Fibroblast of the conjunctiva (primary cell): ENCODE measurements at places on chromosomes 6 and 20.

DNA sequence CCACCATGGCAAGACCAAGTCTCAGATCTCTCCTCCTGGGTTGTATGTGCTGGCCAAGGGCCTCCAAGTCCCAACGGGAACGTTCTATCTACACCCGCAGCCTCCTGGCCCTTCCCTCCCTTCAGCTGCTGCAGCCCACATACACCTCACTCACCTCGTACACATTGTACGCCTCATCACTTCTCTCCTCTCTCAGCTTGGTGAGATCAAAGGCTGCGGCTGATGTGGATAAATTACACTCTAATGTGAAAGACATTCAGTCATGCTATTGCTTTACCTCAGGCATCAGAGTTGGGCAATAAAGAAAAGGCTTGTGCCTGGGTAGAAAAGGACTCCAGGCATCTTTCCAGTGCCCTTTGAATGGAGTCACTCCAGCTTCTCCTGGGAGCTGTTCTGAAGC, 135.3 kb upstream of the FOXQ1 start:
- DNase-seq, result no peak

DNA sequence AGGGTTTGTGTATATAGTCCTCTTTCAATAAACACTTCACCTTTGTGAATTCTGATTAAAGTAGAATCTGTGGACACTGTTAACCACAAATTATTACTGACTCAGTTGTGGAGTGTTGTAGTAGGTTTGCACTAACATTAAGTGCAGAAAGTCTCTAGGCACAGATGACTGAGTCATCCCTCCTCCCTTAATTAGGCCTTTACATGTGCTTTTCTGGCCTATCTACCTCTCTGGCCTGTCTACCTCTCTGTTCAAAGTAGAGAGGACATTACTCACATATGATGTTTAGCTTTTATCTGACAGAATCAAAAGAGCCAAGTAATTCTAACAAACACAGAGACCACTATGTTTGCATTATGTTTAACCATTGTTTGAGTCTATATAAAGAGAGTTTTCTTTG, 783.0 kb downstream of the TENT5A start:
- DNase-seq, result no peak

DNA sequence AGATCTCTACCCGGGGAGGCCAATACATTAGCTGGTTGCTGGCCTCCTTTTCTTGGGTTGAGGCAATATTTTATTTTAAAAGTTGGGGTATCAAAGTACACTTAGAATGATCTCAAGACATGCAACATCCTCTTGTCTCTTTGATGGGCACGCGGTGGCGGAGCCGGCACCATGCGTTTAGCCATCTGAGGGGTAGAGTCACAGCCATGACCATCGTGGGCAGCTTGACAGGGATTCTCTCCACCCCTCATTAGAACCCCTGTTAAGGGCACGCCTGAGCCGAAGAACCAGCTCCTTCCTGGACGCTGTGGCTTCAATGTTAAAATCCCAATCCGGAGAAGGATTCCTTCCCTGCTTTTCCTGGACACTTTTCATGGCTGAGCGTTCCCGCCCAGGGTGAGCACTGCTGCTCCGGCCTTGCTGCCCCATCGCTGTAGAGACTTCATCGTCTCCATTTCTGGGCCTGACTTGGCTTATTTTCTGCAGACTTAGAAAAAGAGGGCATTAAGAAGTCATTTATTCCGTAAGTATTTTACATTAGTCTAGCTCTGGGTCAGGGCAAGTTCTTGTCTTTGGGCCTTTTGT, 142.7 kb upstream of the CDH4 start:
- no peak for DNase-seq

DNA sequence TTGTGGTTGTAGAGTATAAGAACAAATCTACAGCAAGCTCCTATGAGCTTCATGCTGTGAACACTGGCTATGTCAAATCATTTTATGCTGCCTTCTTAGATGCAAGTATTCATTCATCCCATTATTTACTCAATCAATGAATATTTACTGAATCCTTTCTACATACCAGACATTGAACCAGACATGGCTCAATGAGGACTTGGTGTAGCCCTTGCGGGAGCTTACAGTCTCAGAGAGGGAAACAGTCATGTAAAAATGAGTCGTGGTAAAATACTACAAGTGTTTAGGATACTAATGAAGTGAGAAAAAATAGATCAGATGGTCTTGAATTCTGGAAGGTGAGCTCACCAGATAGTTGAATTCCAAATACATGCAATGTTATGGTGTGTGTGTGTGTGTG, 44.8 kb upstream of the ENPP1 start:
- DNase-seq, result no peak

DNA sequence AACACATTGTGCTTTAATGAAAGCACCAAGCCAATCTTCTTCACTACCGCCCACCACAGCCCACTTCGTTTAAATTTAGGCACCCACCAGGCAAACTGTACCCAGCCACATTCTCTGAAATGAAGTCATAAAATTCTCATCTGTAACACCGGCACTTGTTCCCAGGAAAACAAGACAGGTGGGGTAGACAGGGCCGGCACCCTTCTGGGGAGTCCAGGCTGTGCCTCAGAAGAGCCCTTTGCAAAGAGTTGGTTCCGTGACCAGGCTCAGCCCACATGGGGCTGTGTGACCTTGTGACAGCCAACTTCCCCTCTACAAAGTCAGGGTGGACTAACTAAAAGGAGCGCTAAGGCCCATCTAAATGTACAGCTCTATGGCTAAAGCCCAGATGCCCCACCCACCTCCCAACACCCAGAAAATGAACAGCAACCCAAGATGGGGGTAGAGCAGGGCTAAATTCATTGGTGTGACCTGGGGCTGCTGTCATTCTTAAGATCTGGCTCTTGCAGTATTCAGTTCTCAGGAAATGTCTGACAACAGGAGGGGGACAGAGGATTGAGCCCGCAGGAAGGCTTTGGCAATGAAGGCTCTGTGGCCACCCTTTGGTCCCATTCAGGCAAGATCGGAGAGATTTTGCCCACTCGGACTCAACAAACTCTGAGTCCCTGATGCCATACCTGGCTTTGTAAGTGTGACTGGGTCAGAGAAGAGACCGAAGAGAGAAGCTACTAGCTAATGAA, 56.7 kb downstream of the TRERF1 start:
- no peak for DNase-seq

DNA sequence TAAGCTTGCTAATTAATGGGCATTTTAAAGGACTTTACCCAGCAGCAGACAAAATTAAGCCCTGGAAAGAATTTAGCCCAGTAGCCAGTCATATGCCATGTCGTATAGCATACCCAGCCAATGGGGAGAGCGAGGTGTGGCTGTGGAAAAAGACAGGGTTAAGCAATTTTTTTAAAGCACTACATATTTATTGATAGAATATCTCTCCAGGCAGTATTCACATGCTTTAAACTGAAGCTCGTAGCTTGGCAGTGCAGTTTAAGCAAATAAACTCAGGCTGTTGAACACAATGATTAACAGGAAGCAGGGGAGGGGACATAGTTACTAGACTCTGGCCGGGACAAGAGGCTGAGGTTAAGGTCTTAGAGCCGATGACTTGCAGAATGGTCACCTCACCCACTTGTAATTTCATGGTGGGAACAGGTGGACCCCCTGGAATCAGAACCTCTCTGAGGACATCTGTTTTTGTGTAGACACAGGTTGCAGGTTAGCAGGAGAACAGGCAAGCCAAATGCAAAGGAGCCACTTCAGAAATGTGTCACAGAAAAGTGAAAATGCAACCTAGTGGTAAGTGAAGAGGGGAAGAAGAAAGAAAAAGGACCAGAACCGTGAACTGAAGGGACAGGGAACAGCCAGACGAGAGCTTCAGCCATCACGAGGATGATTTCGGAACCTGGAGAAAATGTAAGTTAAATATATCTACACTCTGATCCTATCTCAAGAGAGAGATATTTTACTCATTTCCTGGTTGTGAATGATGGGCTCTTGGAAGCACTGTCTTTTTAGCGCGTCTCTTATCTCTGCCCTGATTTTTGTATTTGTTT, 7.2 kb downstream of the GCNT2 start:
- no peak for DNase-seq

DNA sequence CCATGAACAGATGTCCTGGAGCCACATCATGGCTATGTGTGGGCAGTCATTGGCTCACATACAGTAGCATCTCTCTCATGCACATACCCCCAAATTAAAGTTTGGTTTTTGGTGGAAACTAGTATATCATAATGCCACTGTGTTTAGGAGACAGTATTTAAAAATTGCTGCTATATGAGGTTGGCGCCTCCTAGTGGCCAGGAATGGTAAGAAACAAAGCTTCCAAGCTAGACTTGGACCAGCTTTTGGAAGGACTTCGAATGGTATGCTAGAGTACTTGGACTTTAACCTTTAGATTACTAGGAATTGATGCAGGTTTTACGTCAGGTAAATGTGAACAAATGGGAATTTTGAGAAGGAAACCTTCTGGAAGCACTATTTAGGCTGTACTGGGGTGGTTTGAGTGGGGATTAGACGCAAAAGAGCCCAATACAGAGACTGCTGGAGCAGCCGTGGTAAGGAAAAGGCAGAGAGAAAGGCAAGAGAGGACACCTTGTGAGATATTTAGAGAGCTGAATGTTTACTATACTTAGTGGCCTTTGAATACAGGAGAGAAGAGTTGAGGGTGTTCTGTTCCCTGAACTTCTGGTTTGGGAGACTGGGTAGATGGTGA, 23.8 kb downstream of the PRSS35 start:
- DNase-seq, result peak; percentile 28

DNA sequence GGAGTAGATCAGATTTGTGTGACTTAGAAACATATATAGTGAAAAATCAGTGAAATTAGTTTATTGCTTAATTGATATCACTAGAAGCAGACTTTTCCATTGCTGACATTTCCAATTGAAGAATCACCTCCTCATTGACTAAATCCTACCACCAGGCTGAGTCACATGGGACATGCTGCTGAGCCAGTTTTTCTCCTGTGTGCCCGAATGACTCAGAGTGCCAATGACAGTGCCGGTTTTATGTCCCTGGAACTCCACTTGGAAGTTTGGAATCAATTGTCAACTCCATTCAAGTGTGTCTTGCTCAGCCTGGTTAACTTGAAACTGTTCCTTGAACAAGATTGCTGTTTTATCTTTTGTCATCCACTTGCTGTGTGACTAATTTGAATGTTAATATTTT, 316.1 kb upstream of the PRDM1 start:
- no peak for DNase-seq

DNA sequence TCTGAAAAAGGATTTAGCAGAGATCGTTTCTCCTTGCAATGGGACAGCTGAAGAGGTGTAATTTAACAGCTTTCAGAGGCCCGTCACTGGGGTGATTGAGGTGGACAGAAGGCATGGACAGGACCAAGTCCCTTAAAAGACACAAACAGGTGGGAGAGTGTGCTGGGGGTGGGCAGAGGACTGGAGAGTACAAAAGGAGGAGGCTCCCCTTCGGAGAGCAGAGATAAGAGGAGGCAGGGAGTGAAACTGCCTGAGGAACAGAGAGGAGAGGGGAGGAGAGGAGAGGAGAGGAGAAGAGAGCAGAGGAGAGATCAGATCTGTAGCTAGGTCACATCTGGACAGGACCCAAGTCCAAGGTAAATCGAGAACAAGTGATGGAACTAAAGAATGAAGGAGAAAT, 48.6 kb upstream of the PKHD1 start:
- DNase-seq, result no peak

DNA sequence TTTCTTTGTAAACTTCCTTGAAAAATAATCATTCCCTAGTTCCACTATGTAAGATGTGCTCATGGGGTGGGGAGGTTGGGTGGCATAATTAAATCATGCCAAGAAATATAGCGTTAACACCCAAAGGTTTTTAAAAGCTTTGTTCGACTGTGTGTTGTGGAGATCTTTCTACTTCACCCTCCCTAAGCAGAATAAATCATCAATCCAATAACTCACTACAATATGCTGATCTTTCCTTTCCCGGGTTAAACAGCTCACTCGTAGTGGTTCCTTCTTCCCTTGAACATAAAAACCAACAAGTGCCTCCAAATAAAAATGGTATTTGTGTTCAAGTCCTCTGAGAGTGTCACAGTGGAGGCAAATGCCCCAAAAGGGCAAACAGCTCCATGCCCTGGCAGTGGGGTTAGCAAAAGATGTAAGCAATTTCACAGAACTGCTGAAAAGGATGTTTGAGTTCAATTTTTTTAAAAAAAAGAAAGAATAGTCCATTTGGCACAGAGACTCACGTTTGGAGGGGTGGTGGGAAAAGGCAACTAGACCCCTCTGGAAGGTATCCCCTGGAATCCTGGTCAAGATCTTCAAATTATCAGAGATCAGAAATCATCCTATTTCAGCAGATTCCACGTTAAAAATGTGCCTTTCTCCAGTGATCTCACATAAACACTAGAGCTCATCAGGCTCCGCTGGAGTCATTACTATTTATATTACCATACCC, 99.1 kb downstream of the TFAP2A start:
- no peak for DNase-seq

DNA sequence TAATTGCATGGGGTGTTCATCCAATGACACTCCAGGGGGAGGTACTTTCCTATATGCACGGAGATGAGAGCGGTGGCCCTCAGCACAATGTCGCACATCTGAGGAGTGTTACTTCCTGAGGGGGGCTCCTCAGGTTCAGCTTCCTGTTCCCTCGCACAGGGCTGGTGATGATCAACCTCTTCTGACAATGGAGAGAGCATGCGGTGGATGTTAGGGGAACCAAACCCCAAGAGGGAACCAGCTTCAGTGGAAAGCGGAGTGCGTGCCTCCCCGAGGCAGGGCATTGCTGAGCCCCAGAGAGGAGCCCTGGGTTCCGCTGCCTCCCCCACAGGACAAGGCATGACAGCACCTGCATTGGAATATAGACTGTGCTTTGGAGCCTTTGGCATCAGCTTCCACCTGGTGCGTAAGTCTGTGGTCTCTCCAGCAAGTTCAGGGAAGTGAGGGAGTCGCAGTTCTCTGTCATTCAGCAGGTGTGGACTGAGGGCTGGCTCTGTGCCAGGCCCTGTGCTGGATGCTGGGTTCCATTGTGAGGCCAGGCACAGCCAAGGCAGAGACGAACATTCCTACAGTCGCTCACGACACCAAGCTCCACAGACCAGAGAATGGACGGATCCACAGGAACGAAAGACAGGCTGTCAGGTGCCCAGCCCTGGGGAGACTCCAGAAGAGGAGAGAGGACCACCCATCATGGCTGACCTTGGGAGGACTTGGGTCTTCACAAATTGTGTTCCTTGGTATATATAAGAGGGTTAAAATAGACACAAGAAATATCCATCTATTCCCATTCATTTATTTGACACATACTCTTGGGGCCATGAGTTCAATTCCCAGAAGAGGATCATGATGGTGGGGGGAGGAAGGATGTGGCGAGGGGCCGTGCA, 3.9 kb upstream of the ZNF831 start:
- no peak for DNase-seq

GRCh38 chr20:3783068-3783489, 1.8 kb upstream of the SPEF1 start:
- no peak for DNase-seq
